ENCODE measurements at places on chromosomes 6 and 20.

- DNase-seq, result no peak
These were observed 48.2 kb downstream of the RFX6 start for GRCh38 chr6:116925088-116925794.

DNA sequence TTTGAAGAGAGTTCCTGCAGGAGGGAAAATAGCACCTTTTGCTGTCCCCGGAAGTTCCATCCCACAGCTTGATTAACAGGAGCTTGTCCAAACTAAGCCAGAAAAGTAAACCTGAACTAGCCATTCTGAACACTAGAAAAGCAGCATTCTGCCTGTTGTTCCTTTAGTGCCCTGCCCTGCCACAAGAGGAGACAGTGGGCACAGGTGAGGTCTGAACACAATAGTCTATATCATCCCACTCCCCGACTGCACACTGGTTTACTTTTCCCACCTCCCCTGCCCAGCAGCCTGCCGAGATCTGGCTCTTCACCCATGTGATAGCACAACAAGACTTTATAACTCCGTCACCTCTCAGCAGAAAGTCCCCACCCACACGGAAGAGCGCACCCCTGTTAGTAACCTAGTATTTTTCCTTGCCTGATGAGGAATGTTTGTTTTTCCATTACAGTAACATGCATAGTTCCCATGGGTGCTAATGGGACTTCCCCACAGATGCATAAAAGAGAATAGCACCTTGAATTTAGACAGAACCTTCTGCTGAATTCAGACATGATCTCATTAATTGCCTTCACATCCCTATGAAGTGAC lies 59.7 kb downstream of the TFAP2A start:
- DNase-seq, result peak; percentile 6

DNA sequence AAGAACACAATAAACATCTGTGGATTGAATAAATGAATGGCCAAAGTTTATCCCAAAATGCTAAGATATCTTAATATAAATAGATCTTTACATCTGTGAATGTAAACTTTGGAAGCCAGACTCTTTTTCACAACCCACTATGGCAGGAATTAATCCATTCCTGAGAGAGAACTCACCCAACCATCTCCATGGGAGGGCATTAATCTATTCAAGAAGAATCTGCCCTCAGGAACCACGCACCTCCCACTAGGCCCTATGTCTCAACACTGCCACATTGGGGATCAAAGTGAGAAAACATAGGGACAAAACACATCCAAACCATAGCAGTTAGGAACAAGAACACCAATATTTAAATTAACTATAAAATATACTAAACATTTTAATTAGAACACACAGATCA lies 3.4 kb downstream of the UBE3D start:
- no peak for DNase-seq

DNA sequence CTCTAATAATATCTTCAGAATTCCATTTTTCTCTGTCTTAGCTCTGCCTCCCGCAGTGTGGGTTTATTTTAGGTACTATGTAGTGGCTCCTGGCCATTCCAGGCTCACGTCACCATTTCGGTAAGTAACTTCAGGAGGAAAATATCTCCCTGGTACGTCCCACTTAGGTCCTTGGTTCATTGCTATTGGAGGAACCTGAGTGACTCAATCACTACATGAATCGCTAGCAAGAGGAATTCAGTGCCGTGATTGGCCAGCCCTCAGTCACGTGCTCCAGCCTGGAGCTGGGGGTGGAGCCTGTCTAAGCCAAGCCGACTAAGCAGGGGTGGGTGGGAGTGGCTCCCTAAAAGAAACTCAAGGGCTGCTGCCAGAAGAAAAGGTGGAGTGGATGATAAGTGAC lies 67.3 kb upstream of the E2F3 start:
- no peak for DNase-seq

- DNase-seq, result no peak
These were observed 859 bp upstream of the SMIM29 start for GRCh38 chr6:34249469-34250261.

DNA sequence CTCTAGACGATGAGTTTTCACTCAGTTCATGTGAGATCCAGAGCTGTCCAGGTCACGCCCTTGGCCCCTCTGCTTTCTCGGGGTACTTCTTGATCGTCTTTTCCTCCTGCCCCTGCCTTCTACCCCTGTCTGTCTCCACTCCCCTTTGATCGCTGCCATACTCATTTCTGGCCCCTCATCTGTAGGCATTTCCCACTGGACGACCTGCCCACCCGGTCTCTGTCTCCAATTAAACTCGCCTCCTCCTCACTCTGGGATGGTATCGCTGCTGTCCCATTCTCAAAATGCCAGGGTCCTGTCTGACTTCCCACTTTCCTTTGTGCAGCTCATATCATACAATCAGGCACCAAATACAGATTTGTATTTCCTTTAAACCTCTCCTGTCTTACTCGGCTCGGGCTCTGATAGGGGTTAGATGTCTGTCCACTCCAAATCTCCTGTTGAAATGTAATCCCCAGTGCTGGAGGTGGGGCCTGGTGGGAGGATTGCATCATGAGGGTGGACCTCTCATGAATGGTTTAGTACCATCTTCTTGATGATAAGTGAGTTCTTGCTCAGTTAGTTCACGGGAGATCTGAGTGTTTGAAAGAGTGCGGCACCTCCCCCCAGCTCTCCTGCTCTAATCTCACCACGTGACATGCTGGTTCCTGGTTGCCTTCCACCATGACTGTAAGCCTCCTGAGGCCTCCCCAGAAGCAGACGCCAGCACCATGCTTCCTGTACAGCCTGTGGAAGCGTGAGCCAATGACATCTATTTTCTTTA lies 3.5 kb upstream of the SYNJ2 start:
- no peak for DNase-seq

DNA sequence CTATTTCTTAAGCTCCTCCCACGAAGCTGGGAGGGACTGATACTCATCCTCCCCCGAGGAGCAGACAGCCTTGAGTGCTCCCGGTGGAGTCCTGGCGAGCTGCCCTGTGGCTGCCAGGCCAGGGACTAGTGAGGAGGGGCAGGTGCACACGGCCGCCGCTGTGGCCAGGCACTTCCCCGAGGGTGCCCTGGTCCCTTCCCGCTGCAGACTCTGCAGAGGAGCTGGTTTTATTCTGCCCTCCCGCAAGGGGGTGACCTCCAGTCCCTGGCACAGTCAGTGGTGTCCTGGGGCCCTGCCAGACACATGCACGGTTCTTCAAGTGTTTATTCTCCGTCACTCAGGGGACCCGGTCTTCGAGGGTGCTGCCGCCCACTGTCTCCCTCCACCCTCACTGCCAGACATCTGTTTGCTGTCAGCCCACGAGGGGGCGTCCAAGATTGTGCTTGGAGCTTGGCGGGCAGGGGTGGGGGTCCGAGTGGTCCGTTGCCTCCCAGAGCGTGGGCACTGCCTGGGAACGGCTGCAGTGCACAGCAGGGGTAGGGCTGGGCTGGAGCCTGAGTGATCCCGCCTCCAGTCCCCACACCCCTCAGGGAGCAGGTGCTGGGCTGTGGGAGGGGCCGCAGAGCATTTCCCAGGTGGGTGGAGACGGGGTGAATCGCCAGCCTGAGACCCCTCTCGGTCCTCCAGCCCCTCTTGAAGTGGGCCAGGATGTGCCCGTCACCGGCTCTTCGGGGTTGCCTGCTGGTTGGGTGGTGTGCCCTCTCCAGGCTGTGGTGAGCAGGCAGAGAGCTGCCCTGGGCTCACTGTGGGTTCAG lies 3.1 kb upstream of the CABLES2 start:
- DNase-seq, result peak; percentile 38

GRCh38 chr20:63175038-63175895 lies 40.7 kb downstream of the YTHDF1 start:
- DNase-seq, result no peak

DNA sequence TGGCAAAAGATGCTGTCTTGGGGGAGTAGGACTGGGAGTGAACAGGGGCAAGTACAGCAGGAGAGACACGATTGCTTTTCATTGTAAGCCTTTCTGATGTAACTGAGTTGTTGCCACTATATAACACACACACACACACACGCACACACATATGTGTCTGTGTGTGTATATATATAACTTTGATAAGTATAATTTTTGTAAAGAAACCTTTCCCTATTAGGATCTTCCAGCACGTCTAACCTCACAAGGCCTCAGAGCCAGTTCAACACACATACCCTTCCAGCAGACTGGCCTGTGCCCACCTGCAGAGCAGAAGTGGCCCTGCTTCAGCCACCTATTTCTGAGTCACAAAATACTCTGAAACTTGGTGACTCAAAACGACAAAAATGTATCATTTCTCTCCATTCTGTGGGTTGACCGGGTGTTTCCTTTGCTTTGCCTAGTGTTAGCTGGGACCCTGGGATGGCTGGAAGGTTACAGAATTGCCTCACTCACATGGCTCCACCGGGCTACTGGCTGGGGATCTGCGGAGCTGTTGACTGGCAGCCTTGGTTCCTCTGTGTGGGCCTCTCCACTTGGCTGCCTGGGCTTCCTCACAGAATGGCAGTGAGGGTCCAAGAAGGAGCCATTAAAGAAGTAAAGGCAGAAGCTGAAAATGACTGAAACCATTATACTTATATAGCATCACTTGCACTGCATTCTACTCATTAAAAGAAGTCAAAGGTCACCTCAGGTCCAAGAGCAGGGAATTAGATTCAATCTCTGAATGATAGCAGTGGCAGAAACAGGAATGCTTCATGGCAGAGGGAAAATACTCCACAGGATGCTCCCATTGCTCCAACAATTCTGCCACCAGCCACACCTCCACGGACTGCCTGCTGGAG lies 126.4 kb downstream of the BANF2 start:
- peak; percentile 20 for DNase-seq

DNA sequence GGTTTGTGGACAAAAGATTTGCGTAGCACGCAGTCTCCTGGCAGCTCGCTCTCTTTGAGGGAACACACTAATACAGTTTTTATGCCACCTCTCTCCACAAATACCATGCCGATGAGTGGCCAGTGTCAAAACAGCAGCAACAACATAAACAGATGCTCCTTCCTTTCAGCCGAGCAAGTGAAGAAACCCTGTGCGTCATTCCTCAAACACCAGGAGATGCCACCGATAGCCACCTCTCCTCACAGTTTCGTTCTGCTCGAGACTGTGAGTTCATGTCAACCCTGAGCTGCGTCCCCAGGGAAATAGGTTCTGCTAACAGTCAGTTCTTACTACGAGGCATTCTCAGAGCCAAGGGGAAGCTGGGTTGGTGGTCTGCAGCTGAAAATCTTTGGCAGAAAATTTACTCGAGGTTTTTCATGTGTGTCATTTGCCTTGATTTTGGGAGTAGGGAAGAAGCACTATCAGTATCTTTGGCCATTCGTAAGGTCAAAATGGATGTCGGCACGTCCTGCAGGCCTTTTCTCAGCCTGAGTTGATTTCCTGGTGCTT lies 59.9 kb downstream of the EYA2 start:
- DNase-seq, result no peak

- peak; percentile 35 for DNase-seq
These were observed 87.8 kb downstream of the GMDS start for GRCh38 chr6:2157441-2158127.

DNA sequence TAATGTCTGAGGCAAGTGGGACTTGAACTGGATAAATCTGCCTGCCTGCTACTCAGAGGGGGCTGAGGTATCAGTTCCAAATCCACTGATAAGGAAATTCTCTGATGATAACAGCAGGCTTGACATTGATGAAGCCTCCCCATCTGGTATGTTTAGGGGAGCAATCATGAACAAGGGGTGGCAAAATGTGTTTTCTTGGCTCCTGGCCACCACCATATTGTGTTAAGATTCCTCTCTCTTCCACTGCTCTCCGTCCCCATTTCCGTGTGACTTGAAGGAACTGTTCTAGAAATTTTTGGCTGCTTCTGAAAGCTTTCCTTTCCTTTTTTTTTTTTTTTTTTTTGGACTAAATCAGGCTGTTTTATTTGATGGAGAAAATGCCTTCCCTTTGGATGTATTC lies 335.3 kb upstream of the NRSN1 start:
- DNase-seq, result no peak

DNA sequence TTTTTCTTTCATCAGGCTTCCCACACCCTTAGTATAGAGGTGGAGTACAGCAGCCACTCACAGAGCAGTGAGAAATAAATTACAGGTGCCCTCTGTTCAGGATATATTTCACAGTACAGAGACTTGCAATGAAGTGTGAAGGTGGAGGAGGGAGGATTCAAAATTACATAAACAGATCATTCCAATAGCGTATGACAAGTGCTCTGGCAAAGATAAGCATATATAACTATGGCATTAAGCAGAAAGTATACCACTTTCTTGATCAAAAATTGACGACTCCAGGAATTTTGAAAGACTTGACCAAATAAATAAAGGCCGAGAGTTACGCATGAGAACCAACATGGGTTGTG lies 108.7 kb downstream of the GPX5 start:
- DNase-seq, result no peak

GRCh38 chr20:25011261-25011660 lies 18.7 kb upstream of the APMAP start:
- DNase-seq, result no peak

GRCh38 chr20:39083761-39084160 lies 121.6 kb downstream of the DHX35 start:
- no peak for DNase-seq

DNA sequence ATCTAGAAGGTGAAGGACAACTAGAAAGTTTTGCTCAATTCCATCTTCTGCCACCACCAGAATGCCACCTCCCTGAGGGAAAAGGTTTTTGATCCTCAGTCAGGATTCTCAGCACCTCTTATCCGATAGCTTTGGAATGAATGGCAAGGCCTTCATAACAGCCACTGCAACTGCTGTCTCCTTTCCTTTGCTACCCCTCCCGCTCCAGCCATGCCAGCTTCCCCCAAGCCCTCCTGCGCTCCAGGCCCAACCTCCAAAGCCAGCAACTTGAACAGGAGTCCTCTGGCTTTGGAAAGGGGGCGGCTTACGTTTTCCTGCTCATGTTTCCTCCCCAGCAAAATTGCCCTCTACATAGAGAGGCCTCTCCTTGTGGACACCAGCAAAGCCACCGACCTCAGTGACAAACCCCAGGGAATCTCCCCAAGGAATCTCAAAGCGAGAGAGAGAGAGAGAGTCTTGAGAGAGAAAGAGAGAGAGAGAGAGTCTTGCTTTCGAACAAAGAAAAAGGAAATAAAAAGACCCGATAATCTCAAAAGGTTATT lies 420 bp upstream of the BTN2A1 start:
- no peak for DNase-seq

- no peak for DNase-seq
These were observed 88.2 kb upstream of the DST start for GRCh38 chr6:56730663-56731529.

DNA sequence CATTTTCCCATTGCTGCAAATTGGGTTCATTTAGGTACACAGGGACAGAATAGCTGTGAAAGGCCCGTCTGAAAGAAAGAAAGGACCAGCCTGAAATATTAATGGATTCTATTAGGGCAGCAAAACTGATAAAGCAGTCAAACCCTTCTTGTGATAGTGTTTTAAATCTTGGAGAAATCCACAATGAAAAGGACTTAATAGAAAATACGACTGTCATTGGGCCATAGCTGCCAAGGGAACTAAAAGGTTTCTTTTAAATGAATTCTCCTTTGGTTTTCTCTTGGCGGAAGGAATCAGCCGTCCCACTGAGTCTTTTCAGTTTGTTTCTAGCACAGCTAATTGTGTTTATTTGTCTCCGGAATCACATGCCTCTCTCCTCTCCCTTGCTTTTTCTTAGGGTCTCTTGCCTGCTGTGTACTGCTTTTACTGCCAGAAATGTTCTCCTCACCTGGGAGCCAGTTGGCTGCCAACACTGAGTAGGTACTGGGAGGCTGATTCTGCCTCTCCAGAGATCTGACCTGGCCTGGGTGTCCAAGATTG lies 11.3 kb downstream of the PAQR8 start:
- DNase-seq, result no peak

Measured in stimulated activated CD4-positive, alpha-beta T cell treated with anti-CD3 and anti-CD28 coated beads, Interleukin-4, amount 100 ng/mL, for 24 hours (primary cell).